ENCODE measurements at places on chromosomes 3 and 15.

- DNase-seq, result no peak
Observed at GRCh38 chr3:87949189-87949878, 109.5 kb downstream of the CGGBP1 start.

DNA sequence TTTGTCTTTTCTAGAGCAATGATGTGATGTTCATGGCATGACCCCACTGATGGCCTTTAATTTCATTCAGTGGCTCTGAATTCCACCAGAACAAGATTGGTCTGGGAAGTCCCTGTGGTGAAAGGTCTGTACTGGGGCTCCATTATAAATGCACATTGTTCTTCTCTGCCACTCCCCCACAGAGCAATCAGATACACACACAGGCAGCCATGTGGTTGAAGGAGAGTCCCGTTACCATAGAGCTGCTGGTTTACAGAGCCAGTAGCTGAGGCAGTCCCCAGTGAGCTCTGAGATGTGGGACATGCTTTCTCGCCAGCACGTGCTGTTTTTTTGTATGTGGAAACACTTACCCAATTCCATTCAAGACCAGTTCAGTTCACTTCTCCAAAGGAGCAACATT lies 172.7 kb upstream of the TRIM42 start:
- DNase-seq, result no peak

DNA sequence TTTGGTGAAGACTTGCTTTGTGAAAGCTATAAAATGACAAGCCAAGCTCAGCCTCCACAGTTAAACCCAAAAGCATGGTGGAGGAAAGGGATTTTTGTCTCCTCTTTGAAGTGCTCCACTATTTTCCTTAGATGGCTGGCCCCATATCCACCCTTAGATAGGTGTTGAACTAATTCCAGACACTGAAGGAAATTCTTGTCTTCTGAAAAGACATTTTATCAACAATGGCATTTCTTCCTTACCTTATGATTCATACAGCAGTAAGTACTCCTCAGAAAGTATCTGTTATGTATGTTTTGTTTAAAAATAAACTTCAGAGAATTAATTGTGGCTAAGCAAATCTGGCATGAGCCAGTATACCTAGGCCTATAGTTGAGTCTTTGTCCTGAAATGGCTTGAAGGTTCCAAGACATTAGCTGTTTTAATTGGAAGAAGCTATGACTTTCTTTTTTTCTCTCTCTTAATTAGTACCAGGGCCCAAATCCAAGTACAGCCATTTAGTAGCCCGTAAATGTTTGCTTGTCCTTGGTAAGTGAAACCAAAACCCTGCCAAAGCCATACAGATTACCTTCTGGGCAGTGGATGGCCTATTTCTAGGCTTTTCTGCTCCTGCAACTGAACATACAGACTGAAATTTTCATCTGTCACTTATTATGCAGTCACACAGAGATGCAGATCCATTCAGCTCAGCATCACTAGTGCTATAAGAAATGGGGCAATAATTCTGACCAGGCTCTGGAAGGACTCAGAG lies 5.1 kb upstream of the BFSP2 start:
- DNase-seq, result no peak

- no peak for DNase-seq
Observed at GRCh38 chr3:71346061-71346460, 237.5 kb downstream of the FOXP1 start.

DNA sequence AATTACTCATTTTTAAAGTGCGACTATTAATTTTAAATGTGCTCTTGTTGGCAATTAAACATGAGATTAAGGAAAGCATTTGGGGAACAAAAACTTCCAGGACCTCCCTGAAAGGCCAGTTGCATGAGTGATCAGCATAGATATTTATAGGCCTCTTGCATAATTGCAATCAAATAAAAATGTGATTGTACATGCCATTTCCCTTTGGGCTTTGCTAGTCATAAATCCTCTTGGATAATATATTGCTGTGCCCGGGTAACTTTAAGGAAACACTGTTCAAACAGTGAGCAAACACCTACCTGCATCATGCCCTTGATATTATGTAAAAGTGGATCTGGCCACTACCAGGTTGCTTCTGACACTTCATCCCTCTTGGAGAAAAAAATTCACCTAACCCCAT lies 239.1 kb downstream of the MCTP2 start:
- DNase-seq, result no peak

- no peak for DNase-seq
Observed at GRCh38 chr3:64873400-64873799, 185.6 kb upstream of the ADAMTS9 start.

DNA sequence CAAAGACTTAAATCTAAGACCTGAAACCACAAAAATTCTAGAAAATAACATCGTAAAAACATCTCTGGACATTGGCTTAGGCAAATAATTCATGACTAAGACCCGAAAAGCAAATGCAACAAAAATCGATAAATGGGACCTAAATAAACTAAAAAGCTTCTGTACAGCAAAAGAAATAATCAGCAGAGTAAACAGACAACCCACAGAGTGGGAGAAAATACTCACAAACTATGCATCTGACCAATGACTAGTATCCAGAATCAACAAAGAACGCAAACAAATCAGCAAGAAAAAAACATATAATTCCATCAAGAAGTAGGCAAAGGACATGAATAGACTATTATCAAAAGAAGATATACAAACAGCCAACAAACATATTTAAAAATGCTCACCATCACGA lies 749.4 kb downstream of the PLOD2 start:
- no peak for DNase-seq

DNA sequence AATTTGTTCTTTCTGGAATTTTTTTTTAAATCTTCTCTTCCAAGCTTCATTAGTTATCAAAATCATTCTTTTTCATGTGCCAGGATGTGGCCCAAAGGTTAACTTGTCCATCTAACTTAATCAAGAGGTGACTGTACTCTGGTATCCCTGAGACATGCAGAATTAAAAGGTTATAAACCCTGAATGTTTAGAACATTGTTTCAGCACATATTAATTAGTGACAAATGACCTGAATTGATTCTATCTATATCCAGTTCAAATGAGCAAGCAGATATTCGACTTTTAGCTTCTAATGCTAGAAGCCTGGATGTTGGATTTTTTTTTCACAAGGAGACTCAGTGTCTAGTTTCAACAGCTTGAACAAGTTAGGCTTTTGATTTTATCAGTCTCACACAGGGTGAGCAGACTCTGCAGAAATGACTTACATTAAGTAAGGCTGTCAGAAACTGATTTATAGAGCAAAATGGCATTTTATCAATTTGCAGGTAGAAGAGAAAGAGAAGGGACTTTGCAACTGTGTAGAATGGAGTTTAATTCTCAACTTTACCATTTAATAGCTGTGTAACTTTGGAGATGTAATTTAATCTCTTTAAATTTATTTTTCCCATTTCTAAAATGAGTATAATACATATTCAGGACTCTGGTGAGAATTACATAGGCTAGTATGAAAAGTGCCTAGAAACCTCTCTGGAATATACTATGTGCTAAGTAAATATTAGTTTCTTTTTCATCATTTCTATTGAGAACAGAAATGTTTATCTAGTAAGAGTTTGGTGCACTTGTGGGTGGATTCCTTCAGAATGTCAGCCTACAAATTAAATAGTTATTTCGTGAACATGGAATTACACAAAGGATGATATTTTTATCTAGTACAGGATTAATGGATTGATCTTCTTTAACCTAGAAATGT lies 100.0 kb downstream of the ALCAM start:
- DNase-seq, result no peak
